Endothelial cell of umbilical vein (primary cell): ENCODE measurements at places on chromosomes 3 and 15.

DNA sequence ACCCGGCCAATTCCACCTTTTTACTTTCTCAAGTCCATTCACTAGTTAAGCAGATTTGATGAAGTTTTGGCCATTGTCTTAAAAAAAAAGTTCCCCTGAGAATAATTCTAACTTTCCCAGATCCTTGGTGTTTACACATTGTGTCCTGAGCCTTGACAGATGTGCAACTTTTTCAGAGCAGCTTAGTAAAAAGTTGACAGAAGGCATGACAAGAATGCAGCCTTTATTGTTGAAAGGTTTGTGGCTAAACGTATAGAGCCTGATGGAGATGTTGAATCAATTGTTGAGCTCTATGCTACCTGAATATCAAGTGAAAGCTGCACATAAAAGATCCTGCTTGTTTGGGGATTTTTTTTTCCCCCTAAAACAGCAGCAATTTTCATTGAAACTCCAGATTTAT, 75.3 kb upstream of the CMTM7 start:
- DNase-seq = no peak
- no peak overlapping the region for H3K27ac ChIP-seq
- peaks cover 9% of the 10 kb centered on the region for H3K4me1 ChIP-seq
- no peaks in the 10 kb centered on the region for H3K27me3 ChIP-seq

DNA sequence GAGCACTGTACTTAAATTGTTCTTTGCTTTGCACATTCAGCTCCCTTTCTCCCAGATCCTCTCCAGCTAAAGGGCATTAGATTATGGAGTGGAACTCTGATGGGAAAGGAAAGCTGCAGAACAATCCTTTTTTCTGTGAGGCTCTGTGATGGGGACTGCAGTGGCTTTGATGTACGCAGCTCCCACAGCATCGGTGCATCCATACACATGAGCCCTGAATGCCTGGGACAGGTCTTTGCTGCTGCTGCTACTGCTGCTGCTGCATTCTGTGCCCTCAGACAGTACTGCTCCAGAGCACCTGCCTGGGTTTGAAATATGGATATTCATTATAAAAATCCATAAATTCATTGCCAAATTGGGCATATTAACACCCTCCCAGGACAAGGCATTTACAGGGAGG, 164.4 kb downstream of the WDR76 start:
- no peaks in the 10 kb centered on the region for H3K36me3 ChIP-seq
- no peak overlapping the region for H3K27ac ChIP-seq
- no peaks in the 10 kb centered on the region for H3K27me3 ChIP-seq
- no peak for DNase-seq

DNA sequence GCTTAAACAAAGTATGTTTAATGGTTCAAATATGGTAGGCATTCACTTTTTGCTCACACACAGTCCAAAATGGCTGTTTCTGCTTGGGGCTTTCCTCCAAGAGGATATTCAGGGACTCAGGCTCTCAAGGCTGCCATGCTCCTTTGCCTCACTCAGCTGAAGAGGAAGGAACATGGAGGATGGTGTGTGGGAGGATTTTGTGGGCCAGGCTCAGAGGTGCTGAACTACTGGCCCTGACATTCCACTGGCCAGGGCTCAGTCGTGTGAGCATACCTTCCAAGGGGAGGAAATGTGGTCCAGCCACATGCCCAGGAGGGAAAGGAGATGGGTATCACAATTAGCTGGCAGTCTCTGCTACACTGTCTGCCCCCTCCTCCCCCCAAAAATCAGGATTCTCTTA, 8.7 kb downstream of the PXYLP1 start:
- no peaks in the 10 kb centered on the region for H3K4me1 ChIP-seq
- H3K36me3 ChIP-seq = no peaks in the 10 kb centered on the region
- no peak for DNase-seq
- peaks cover 2% of the 10 kb centered on the region for H3K27me3 ChIP-seq

GRCh38 chr3:155022896-155023295, 57.2 kb upstream of the MME start:
- peaks cover 28% of the 10 kb centered on the region for H3K4me1 ChIP-seq
- no peaks in the 10 kb centered on the region for H3K36me3 ChIP-seq
- no peaks in the 10 kb centered on the region for H3K27me3 ChIP-seq
- DNase-seq = no peak
- no peak overlapping the region for H3K4me3 ChIP-seq

GRCh38 chr3:144821583-144821982, 850.0 kb downstream of the DIPK2A start:
- peaks cover 8% of the 10 kb centered on the region for H3K4me1 ChIP-seq
- H3K27me3 ChIP-seq = no peaks in the 10 kb centered on the region
- H3K27ac ChIP-seq = no peak overlapping the region
- no peak for DNase-seq
- H3K4me3 ChIP-seq = no peak overlapping the region
